ENCODE measurements at places on chromosomes 5 and 9.

DNA sequence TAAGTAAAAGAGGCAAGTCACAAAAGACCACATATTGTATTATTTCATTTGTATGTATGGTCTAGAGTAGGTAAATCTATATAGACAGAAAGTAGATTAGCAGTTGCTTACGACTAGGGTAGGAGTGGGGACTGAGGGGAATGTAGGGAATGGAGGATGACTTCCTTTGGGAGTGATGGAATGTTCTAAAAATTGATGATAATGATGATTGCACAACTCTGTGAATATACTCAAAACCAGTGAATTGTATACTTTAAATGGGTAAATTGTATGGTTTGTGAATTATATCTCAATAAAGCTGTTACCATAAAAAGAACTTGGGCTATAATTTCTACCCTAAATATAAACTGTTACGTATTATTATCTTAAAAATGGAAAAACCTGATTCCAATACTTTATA lies 35.0 kb downstream of the ADAMTS6 start:
- no peak for DNase-seq

DNA sequence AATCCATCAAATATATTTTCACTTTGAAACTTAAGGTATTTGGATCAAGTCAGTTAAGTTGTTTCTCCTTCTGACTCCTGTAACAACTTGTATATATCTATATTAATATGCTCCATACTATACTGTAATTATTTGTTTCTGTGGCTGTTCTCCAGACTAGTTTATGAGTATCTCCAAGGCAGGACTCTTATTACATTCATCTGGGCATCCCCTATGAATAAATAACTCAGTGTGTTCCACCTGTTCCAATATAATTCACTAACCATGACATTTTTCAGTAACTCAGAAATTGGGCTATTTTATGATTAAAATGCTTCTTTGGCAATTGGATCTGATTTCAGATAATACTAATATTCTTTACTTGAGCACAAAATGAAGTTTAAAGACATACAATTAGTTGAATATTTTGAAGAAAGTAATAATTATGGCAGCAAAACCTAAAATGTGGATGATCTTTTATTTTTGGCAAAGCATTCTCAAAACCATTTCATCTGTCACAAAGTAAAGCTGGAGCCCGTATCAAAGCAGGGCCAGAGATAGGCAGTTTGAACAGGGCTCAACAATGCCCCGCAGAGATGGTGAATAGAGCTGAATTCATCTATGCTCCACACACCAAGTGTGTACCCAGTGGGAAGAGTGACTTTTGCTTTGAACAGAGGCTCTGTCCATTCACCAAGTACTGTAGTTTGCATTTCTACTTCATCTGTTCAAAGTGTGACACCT lies 314.3 kb downstream of the PDE4D start:
- DNase-seq: no peak

DNA sequence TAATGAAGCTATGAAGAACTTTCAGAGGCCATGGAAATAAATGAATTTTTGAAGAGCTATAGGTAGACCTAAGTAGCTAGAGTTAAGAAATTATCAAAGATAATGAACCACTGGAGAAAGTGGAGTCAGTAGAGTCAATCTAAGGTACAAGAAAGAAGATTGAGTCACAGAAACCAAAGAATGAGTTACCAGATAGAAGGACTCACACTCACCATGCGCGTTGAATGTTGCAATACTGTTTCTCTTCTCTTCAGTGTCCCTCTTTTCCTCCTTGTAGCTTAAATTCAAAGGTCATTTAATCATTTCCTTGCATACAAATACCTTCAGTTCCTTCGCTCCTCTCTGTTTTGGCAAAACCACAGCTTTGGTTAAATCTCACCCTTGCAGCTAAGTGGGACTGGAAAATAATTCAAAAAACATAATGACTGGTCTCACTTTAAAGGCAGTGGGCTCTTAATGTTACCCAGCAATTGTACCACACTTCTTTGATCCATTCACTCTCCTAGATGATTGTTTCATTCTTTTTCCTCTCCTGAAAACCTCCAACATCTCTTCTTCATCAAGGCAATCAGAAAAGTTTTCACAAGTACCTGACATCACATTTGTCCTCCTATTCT lies 58.3 kb downstream of the NIPBL start:
- no peak for DNase-seq

GRCh38 chr5:36237751-36238150 lies 4.0 kb downstream of the NADK2 start:
- DNase-seq: no peak

GRCh38 chr9:113738893-113739604 lies 137.1 kb upstream of the ZNF618 start:
- DNase-seq: no peak

DNA sequence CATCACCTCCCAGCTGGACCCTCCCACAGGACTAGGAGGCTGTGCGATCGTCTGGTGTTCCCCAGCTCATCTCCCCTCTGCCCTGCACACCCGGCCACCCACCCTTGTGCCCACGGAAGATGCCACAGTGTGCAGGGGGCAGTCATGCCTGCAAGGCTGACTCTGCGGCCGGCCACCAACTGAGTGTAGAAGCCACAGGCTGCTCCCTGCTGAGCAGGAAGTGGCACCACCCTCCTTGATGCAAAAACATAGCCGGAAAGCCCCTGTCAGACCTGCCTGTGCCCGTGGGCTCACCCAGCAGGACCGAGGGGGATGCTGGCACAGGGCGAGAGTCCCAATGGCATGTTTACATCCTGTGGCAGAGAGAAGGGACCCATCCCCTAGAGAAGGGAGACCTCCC lies 40.3 kb upstream of the SLC12A7 start:
- DNase-seq: peak; percentile 28
